ENCODE measurements at places on chromosomes 3 and 15.
A peak's percentile ranks its signal among the peaks of the same experiment; 100 is the strongest.

- DNase-seq, result no peak
Observed at GRCh38 chr3:4322635-4323034, 19.5 kb downstream of the SETMAR start.

DNA sequence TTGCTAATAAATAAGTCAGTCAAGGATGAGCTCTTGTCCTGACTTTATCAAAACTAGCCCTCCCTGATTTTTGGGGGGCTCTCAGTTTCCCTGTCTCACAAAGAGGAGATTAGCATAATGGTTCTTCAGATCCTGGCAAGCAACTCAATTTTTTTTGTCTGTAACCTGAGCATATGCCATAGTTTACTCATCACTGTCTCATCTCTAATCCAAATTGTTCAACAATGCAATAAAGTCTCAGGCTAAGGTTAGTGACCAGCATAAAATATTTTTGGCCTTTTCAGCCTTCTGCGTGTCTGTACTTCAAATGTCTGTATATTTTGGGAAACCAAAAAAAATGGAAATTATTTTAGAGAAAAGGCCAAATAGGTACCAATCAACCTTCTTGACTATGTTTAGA is 465.6 kb upstream of the TPRG1 start:
- DNase-seq, result no peak

- DNase-seq, result no peak
Observed at GRCh38 chr3:160162440-160162839, 62.8 kb upstream of the C3orf80 start.

DNA sequence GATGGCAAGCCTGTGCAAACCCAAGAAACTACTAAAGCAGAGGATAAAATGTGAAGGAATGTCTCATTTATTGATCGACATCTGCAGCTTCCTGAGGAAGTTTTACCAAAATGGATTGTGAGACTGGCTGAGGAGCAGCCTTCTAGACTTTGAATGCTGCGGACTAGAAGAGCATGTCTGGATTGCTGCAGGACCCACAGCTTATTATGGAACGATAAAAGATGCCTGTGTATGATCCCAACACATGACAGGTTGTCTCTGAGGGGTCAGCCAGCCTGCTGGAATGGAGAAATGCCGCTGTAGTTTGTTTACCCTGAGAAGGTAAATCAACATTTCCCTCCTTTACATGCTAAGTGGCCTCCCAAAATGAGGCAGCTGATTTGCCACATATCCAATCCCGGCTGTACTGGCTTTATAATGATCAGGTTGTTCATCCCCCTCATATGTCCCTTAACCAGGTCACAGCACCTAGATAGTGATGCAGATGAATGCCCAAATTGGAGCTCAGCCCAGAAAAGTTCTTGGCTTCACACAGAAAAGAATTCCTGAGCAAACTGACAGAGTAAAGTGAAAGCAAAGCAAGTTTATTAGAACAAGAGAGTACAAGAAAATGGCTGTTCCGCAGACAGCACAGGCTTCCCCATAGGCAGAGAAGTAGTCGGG is 63.9 kb downstream of the IL12A start:
- DNase-seq, result no peak

DNA sequence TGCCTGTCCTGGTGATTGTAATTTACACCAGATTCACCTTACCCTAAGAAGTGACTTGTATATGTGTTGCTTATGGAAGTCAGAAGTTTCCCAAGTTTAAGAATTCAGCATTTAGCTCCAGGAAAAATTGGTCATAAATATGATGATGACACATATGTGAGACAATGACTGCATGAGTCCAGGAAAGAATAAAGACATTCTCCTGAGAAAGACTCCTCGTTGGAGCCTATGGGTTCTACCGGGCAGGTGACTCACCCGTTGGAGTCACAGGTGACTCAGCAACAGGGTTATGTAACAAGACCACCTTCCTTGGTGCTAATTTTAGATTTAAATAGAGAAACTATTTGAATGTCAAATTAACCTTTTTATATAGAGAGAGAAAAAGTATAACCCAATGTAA is 662.4 kb downstream of the FHIT start:
- no peak for DNase-seq

- peak; percentile 0 for DNase-seq
Observed at GRCh38 chr3:35639254-35640186, at the start of gene ARPP21. Gene ARPP21, plus strand, starts transcription at chr3:35639525. Its CDS starts 42,227 bp downstream, at chr3:35681752.
